Panc1 (cell line): ENCODE measurements at places on chromosomes 6 and 20.

GRCh38 chr20:18852318-18852717 lies 38.7 kb downstream of the SCP2D1 start:
- no peak for DNase-seq

- no peak for DNase-seq
Measured at GRCh38 chr6:118356686-118357085, 191.4 kb upstream of the PLN start.

DNA sequence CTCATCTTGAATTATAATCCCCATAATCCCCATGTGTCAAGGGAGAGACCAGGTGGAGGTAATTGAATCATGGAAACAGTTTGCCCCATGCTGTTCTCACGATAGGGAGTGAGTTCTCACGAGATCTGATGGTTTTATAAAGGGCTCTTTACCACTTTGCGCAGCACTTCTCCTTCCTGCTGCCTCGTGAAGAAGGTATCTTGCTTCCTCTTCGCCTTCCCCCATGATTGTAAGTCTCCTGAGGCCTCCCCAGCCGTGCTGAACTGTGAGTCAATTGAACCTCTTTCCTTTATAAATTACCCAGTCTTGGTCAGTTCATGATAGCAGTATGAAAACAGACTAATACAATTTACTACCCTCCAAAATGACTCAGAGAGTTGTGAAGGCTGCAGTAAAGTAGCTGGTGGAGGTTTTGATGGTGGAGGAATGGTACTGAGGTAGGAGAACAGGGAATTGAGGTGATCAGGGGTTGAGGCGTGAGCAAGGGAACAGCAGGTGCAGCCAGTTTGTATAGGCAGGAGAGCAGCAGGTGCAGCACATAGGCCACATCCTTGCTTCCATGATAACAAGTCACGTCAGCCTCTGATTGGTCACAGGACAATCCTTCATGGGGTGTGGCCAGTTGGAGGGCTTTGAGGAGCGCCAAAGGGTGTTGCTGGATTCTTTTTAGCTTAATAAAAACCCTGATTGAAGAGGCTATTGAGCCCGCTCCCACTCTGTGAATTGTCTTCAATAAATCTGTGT lies 150.0 kb downstream of the CDC5L start:
- DNase-seq, result no peak

- DNase-seq, result no peak
Measured at GRCh38 chr20:2633381-2633780, 19.1 kb upstream of the NOP56 start.

GRCh38 chr6:11380549-11380948 lies 148.1 kb upstream of the NEDD9 start:
- DNase-seq, result no peak

- no peak for DNase-seq
Measured at GRCh38 chr6:111722179-111722731, 116.6 kb upstream of the TRAF3IP2 start.

GRCh38 chr6:2797564-2798031 lies 32.4 kb downstream of the WRNIP1 start:
- DNase-seq, result no peak

DNA sequence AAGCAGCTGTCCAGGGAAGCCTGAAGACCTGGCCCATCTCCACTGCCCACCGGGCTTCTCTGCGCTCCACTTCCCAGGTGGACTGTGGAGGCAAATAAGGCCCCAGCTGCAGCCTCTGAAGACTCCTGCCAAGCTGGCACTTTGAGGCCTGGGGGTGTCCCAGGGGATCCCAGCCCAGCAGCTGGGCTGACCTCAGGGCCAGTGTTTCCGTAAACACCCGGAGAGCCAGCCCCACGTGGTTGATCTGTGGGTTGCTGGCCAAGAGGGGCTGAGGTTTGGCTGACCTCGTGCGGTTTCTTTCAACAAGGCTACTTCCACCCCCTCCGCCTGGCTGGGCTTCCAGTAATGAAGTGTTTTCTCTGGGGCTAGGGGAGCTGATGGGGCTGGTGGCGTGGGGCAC lies 12.4 kb upstream of the CCN5 start:
- DNase-seq, result no peak

DNA sequence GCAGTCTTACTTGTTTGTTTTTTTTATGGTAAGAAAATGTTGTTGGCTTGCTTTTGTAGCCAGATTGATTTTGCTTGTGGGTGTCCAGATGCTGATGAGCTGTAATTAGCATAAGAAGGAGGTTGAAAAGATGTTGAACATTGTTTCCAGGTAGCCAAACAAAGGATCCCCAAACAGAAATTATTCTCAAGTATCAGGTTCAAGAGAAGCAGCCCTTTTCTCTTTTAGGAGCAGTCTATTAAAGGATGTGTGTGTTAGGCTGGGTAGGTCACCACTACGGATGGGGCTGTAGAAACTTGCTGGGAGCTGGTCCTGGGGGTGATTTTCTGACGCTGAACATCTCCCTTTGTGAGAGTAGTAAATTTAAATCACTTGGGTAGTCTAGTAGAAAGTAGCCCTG lies 86.9 kb upstream of the VSTM2L start:
- DNase-seq, result no peak

GRCh38 chr6:47457370-47457769 lies 20.2 kb upstream of the CD2AP start:
- no peak for DNase-seq

DNA sequence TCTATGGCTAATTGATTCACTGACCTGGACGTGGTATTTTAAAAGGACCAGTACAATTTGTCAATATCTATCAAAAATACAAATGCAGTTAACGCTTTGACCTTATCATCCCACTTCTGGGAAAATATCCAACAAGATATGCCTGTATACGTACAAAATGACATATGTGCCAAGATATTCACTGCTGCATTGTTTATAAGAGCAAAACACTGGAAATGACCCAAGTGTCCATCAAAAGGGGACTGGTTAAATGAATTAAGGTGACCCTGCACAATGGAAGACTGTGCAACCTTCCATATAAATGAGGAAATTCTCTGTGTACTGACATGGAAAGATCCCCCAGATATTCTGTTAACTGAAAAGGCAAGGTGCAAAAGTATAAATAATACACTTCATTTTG lies 13.9 kb downstream of the TRAM2 start:
- DNase-seq, result no peak

DNA sequence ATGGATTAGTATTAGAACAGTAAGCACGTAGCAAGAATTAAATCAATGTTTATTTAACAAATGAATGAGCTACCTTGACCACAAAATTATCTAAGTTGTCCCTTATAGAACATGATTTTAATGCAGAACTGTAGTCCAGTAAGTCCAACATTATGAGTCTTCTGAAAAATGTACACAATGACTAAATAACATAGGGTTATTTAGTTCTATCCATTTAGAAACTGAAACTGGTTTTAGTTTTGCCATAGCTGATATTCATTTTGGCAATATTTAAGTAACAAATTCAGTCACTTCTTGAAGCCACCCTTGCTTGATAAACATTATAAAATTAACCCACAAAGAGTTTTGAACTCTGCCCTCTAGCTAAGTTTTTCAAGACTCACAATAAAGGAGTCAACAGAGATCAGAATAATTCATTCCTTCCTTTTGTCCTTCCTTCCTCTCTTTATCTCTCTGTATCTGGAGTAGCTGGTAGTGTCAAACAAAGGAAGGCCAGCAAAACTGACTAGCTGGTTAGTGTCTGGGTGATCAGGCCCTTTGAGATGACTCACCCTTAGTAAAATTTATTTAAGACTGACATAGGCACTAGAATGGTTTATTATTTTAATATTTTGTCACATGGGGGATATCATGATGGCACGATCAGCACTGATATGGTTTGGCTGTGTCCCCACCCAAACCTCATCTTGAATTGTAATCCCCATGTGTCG lies 115.1 kb downstream of the BTBD9 start:
- DNase-seq, result no peak

DNA sequence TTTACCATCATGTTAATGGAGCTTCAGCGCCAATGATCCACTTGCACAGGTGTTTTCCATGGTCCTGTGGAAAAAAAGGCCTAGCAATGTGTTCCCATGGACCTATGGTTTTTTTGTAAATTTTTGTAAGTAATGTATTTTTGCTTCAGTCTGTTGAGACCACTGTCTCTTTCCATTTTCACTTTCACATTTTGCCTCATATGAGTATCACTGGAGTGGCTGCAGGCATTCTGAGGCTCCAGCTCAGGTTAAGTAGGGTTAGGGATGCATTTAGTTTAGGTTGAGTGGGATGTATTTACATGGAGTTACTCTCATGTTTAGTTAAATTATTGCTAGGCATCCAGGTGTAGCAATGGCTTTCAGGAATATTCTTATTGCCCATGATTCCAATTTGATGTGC lies 19.2 kb upstream of the LMBRD1 start:
- no peak for DNase-seq

GRCh38 chr6:28814032-28814976 lies 109.5 kb downstream of the TRIM27 start:
- DNase-seq, result no peak

DNA sequence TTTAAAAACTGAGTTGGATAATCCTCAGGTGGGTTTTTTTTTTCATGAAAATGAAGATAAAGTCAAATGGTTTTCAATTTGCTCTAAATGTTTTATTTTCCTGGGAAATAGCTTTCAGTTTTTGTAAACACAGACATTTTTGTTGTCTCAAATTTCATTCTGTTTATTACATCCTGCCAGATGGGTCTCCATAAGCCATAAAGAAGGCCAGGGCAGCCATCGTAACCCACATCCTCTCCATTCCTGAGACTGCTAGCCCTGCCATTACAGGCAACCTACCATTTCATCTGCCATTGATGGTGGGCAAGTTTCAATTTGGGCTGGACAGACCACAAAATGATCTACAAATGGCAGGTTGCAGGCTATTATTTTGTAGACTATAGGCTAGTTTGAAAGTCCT lies 60.8 kb downstream of the BTBD3 start:
- no peak for DNase-seq

- no peak for DNase-seq
Measured at GRCh38 chr6:45668705-45669104, 291.0 kb upstream of the SUPT3H start.

DNA sequence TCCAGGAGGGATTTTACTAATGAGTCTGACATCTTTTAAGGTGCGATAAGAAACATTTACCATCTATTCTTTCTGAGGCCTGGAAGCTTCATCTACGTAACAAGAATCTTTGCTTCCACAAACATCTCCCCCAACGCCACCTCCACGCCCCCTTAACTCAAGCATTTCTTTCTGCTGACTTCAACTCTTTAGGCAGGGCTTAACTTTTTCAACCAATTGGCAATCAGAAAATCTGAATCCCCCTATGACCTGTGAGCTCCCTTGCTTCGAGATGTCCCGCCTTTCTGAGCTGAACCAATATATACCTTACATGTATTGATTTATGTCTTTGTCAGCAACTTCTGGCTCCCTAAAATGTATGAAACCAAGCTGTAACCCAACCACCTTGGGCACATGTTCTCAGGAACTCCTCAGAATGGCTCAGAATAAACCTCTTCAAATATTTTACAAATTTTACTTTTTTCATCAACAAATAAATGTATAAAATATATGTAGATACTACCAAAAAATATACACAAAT lies 11.5 kb downstream of the OR2H2 start:
- DNase-seq, result no peak

DNA sequence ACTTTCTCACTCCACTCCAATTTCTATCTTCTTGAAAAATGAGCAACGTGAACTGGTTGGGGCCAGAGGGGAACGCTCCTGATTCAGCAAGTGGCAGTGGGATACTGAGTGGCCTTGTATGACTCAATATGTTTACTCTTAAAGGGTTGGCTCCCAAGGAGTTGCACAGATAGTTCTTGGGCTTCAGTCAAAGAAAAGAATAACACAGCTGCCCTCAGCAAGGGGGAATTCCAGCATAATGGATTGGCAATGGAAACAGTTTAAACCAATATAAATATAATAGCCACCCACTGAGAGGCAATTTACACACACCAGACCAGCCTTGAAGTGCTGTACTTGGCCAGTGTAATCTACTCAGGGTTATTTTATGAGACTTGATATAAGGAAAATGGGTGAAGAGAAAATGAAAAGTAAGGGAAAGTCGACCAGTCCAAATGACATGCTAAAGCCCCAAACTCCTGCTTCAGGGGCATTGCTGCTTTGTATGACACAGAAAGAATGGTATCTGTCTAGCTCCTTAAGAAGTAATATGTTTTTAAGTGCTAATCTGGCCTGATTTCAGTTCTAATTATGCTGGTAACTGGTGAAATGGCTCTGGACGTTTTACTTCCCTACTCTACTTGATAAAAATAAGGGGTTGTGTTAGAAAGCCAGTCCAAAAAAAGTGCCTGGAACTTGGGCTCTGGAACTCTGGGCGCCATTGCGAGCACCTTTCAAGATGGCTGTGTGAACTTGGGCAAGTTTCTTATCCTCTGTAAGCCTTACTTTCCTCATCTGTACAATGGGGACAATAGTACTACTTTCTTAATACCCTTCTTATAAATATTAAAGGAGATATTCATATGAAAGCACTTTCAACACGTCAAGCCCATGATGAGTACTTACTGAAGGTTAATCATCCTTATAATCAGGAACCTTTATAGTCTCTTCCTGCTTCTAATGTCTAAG lies 712.9 kb upstream of the MAP3K7 start:
- no peak for DNase-seq

GRCh38 chr6:137923866-137924653 lies 57.0 kb downstream of the TNFAIP3 start:
- DNase-seq, result no peak

- no peak for DNase-seq
Measured at GRCh38 chr6:154267508-154268106, 89.0 kb downstream of the IPCEF1 start.

DNA sequence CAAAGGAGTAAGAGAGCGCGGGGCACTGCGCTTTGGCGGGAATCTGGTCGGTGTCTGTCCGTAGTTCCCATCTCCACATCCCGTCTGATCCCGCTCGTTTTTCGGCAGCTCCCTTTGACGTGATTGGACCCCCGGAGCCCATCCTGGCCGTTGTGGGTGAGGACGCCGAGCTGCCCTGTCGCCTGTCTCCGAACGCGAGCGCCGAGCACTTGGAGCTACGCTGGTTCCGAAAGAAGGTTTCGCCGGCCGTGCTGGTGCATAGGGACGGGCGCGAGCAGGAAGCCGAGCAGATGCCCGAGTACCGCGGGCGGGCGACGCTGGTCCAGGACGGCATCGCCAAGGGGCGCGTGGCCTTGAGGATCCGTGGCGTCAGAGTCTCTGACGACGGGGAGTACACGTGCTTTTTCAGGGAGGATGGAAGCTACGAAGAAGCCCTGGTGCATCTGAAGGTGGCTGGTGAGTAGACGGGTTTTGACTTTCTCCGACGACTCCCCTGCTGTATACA lies 1.4 kb downstream of the BTN1A1 start:
- no peak for DNase-seq

DNA sequence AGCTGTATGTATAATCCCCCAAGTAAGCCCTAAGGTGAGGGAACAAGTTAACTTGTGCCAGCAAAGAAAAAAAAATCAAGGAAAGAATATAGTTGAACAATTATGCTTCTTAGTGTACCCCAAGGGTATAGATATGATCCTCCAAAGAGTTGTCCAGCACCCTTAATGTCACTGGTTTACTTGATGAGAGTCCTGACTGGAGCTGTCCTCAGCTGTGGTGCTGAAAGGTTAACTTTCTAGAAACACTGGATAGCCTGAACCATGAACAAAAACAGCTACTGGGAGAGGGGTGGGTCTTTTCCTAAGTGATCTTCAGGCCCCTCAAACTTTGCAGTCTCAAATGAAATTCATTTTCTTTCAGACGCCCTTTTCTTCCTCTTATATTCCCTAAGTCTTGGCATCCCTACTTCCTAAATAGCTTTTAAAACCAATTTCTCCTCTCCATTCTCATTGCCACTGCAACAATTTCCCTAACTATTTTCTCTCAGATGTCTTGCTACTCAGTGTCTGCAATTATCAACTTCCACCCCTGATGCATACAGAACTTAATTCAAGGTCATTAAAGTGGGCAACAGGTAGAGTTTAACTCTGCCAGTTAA lies 83.5 kb upstream of the PROKR2 start:
- DNase-seq, result no peak
